ENCODE measurements at places on chromosomes 7 and 10.

GRCh38 chr10:119680650-119681081 lies 29.5 kb downstream of the BAG3 start:
- no peak for DNase-seq

- no peak for DNase-seq
Measured at GRCh38 chr7:78487464-78487863, 688.9 kb downstream of the PHTF2 start.

GRCh38 chr7:55020466-55020871 lies 1.7 kb downstream of the EGFR start:
- no peak for DNase-seq

DNA sequence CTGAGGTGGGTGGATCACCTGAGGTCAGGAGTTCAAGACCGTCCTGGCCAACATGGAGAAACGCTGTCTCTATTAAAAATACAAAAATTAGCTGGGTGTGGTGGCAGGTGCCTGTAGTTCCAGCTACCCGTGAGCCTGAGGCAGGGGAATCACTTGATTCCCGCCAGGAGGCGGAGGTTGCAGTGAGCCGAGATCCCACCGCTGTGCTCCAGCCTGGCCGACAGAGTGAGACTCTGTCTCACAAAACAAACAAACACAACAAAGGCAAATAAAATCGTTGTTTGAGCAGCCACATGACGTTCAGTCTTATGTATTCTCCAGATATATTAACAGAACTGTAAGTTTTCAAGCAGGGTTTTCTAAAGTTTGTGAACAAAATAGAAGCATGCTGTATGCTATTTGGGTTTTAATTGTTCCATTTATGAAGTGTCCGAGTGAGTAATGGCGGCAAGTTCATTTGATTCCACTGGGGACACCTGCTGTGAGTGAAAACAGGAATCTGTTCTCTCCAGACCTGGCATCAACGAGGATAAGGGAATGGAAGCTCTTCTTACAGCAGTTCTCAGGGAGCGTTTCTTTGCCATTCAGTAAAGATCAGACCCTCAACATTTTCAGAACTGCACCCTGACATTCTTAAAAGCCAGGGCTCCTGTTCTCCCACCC lies 122.5 kb upstream of the PITRM1 start:
- no peak for DNase-seq

DNA sequence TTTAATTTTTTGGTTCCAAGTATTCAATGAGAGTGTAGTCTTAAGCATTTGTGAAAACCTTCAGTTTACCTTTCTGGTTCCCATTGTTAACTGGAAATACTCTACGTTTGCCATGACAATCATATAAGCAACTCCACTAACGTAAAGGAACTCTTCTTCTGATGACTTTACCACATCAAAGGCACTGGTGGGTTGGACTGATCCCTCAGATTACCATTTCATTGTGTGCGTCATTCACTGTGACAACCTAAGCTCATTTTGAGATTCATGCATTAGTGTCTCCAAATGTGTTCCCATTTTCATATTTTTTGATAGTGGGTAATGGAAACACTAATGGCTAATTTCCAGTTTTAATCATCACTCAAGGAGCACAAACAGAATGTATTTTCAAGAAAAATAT lies 119.9 kb upstream of the COL1A2 start:
- no peak for DNase-seq

DNA sequence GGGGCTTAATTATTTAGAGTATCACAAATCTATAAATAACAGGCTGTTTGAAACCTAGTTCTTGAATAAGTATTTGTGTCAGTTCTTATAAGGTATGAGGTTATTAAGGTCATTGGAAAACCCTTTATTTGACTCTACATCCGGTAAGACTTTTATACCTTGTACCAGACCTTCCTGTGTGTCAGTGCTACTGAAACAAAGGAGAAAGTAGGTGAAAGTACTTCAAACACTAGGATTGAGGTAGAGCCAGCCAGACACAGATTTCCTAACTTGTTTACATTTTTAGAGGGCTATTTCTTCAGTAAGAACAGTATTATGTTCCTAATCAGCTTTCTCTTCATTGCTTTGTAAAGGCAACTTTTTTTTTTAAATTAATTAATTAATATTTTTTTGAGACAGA lies 93.9 kb downstream of the ZNRF2 start:
- no peak for DNase-seq

DNA sequence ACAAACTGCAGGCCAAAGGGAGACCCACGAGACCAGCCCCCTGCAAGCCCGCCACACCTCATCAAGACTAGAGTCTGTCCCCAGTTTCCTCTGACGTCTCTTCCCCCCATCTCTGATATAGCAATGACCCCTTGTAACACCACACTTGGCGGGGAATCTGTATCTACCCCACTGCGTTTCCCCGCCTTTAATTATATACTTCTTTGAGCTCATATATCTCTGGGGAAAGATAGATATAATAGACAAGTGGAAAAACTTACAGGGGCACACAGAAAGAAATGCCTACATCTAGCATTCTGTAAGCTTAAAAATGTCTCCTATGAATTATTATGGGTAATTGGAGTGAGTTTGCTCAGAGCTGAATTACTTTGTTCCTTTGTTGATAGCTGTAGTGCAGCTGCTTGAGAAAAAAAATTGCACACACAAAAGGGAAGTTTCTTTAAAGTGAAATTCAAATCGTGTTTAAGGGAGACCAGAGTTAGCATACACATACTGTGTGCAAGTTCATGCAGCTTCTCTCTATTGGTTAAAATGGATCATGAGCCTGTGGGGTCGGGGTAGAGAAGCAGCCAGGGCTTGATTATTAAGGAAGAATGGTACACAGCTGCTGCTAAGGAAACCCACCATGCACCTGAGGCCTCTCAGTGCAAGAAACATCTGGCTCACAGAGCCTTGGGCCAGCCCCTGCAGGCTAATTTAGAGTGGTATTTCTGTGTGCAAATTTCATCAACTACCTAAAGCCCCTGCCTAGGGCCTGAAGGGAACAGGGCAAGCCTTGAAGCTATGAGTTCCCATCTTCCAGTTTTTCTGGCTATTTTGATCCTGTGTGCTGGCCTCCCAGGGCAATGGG lies 32.5 kb downstream of the CDCA7L start:
- no peak for DNase-seq

GRCh38 chr7:70457482-70457881 lies 674.5 kb upstream of the GALNT17 start:
- no peak for DNase-seq

DNA sequence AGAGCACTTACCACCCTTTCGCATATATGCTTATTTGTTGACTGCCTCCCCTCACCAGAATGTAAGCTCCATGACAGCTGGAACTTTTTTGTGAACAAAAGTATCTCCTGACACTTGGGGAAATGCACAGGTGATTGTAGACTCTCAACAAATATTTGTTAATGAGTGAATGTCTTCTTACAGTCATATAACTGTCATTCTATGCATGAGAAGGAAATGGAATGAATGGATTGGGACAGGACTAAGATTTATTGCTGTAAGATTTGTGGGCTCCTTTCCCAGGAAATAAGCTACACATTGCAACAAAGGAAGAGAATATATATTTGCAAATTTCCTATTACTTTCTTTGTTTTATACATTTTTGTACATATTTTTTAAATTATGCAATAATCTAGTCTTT lies 48.5 kb downstream of the FEZF1 start:
- DNase-seq: no peak

GRCh38 chr10:3482200-3482993 lies 302.6 kb downstream of the KLF6 start:
- DNase-seq: no peak

DNA sequence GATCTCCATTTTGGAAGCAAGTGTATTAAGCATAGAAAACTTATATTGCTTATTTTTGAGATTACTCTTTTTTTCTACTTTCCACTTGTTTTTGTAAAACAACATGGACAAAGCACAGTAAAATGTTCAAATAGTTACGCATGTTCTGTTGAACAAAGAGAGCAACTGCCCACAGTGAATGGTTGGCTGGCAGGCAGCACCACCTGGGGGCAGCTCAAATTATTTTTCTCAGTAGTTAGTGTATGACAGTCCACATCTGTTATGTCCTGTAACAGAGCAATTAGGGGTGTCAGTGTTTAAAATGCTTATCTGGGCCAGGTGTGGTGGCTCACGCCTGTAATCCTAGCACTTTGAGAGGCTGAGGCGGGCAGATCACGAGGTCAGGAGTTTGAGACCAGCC lies 46.1 kb upstream of the CACUL1 start:
- DNase-seq: no peak

GRCh38 chr10:84948644-84949043 lies 620.3 kb downstream of the CCSER2 start:
- DNase-seq: no peak

GRCh38 chr10:35564341-35564968 lies 40.7 kb upstream of the GJD4 start:
- DNase-seq: no peak

- DNase-seq: no peak
Measured at GRCh38 chr7:36185092-36185491, 32.0 kb downstream of the EEPD1 start.

DNA sequence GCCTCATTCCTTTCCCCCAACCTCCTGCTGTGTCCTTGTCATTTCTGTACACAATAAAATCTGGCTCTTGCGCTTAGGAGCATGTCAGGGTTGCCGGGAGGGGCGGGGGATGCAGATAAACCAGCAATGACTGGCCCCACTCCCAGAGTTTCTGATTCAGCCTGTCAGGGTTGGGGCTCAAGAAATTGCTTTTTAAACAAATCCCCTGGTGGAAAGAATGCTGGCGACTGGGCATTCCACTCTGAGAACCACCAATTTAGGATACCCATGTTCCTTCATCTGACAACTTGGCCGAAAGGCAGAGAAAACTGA lies 376.4 kb downstream of the TCERG1L start:
- no peak for DNase-seq

- DNase-seq: no peak
Measured at GRCh38 chr7:78080811-78081210, 282.2 kb downstream of the PHTF2 start.

GRCh38 chr7:18444826-18445225 lies 50.7 kb upstream of the HDAC9 start:
- no peak for DNase-seq

GRCh38 chr10:118965645-118966044 lies 63.9 kb upstream of the NANOS1 start:
- DNase-seq: no peak

GRCh38 chr7:98913026-98913425 lies 34.7 kb downstream of the TRRAP start:
- DNase-seq: no peak

- no peak for DNase-seq
Measured at GRCh38 chr10:6482737-6483357, 97.2 kb downstream of the PRKCQ start.

- DNase-seq: no peak
Measured at GRCh38 chr10:69693886-69694285, 63.8 kb downstream of the FAM241B start.

GRCh38 chr7:150444674-150445365 lies 5.6 kb upstream of the GIMAP8 start:
- DNase-seq: no peak

DNA sequence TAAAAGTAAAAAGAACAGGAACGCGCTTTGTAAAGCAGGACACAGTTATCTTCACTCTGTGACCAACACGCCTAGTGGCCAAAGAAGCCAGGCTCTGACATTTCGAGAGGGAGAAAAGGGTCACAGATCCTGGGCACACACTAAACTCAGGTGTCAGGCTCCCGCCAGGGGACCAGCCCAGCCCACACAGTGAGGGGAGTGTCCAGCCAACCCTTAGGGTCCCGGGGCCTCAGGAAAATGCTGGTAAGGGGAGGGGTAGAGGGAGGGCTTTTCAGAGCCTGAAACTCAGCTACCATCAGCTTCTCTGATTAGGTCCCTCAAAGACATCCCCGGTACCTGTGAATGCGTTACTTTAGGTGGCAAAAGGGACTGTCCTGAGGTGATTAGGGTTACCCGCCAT lies 16.6 kb downstream of the ANXA11 start:
- DNase-seq: no peak

GRCh38 chr10:85601526-85601925 lies 765.1 kb downstream of the GRID1 start:
- DNase-seq: no peak

DNA sequence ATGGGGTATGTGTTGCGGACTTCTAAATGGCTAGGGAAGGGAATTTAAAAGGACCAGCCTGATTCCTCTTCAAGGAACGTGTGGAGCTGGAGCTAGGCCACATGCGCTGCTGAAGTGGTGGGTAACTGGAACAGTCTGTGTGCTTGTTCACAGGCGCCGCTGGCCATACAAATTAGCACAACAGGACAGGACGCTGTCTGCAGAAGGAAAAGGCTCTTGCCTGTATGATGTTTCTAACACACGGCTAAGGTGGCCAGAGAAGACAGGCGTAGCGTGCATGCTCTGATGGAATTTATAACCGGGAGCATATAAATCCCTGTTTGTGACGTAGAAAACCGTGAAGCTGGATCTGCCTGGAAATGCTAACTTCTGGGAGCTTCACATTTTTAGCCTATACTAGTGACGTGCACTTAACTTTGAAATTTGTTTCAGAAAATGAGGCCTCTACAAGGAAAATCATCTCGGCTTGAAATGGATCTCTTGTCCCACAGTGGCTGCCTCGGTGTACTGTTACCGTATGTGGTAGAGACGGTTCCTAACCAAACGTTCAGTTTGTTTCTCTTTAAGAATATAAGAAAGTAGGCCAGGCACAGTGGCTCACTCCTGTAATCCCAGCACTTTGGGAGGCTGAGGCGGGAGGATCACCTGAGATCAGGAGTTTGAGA lies 569.4 kb downstream of the PTPRN2 start:
- no peak for DNase-seq

GRCh38 chr7:99372275-99373090 lies 2.0 kb upstream of the ARPC1B start:
- DNase-seq: no peak

- no peak for DNase-seq
Measured at GRCh38 chr10:133557381-133557780, 8.0 kb downstream of the SYCE1 start.

DNA sequence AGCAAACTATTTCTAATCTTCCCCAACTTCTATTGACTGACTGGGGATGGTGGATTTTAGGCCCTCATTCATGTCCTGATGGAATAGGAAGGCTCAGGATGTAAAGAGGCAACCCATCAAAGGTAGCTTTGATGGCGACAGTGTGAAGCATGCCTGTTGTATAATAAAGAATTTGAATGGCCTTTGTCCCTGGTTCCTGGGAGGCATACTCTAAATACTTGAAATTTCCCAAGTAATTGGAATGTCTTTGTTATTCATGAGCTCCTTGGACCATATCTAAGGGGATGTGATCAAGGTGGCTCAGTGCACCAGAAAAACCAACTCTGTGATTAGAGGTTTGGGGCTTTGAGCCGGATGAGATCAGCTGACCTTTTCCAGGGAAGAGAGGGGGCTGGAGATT lies 264.5 kb upstream of the NEBL start:
- DNase-seq: no peak

GRCh38 chr10:5502571-5503476 lies 3.5 kb upstream of the CALML5 start:
- no peak for DNase-seq

Data from stimulated activated CD4-positive, alpha-beta T cell treated with anti-CD3 and anti-CD28 coated beads, Interleukin-15, amount 100 ng/mL, for 1 hour (primary cell).